ENCODE measurements at places on chromosomes 6 and 20. TPM values are rescaled to one million over a fixed set of nuclear protein-coding genes. Genes with fewer than 3 reads are reported as not detected.

CPXM1 gene
- polyA plus RNA-seq: 0.21 TPM

DNA sequence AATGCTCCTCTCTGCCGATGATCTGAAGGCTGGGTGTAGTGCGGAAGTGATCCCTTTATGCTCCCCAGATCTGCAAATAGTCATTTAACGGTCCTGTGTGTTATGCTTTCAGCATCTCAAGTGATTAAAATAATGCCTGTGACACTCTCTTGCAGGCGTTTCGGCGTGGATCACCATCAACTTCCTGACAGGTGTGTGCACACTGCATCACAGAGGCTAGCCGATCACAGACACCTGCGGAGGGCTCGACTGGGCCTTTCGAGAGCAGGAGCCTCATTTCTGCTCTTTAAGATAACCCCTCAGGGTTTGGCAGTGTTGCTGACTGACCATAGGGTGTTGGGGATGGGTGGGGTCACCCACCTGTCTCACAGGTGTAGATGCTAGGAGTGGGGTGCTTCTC is 20.0 kb downstream of the ENTPD6 start:
- H3K27ac ChIP-seq: no peak overlapping the region
- no peaks in the 10 kb centered on the region for H3K27me3 ChIP-seq
- no peak for DNase-seq
- no peaks in the 10 kb centered on the region for H3K4me1 ChIP-seq
- peaks cover 4% of the 10 kb centered on the region for H3K36me3 ChIP-seq
- no peak overlapping the region for H3K4me3 ChIP-seq

DNA sequence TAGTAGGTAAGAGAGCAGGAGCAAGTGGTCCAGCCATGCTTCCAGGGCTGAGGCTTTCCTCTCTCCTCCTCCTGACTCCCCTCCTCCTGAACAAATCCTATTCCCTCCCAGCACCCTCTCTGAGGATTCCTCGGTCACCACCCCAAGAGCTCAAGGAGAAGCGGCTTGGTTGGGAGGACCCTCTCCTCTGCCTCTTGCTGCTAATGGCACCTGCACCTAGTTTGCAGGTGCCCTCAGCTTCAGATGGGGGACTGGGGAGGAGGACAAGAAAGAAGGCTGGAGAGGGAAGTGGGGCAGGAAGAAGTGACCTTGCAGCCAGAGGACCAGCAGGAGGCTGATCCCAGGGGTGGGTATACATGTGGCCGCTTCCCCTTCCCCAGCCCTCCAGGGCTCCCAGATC is 17.5 kb downstream of the NCR2 start:
- H3K36me3 ChIP-seq: no peaks in the 10 kb centered on the region
- DNase-seq: no peak
- H3K4me1 ChIP-seq: no peaks in the 10 kb centered on the region
- peaks cover 12% of the 10 kb centered on the region for H3K27me3 ChIP-seq
- no peak overlapping the region for H3K4me3 ChIP-seq

DNA sequence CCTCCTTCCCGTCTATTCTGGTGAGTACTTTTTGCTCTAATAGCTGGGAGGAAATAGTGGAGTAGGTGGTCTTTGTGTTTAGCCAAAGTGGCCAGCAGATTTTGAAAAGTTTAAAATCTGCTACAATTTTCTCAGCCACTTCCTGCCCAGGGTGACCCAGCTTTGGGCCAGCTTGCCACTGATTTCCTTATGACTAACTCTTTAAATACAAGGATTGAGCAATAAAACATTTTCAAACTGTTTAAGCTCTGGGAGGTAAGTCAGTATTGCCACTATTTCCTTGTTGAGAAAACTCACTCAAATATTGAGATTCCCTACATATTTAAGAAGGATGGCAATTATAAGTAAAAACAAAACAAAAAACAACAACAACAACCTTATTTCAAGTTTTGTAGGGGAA is 54.5 kb downstream of the TRMT11 start:
- no peak overlapping the region for H3K4me3 ChIP-seq
- no peak overlapping the region for H3K27ac ChIP-seq
- peaks cover 32% of the 10 kb centered on the region for H3K36me3 ChIP-seq
- no peaks in the 10 kb centered on the region for H3K4me1 ChIP-seq
- H3K27me3 ChIP-seq: no peaks in the 10 kb centered on the region

PRDM1 gene
- 8.4 TPM for polyA plus RNA-seq

GRCh38 chr20:45341939-45342854 is 6.0 kb downstream of the SDC4 start:
- H3K36me3 ChIP-seq: no peaks in the 10 kb centered on the region
- peaks cover 9% of the 10 kb centered on the region for H3K4me1 ChIP-seq
- no peak overlapping the region for H3K4me3 ChIP-seq
- H3K27ac ChIP-seq: no peak overlapping the region
- DNase-seq: no peak

GRCh38 chr20:16287776-16288175 is 285.5 kb downstream of the KIF16B start:
- no peak overlapping the region for H3K4me3 ChIP-seq
- no peaks in the 10 kb centered on the region for H3K36me3 ChIP-seq
- H3K27ac ChIP-seq: no peak overlapping the region
- no peak for DNase-seq
- no peaks in the 10 kb centered on the region for H3K27me3 ChIP-seq
- peaks cover 4% of the 10 kb centered on the region for H3K4me1 ChIP-seq

SYNDIG1 gene
- polyA plus RNA-seq: not detected

Data from B cell (primary cell).